ENCODE measurements at places on chromosomes 5 and 9.

- no peak for DNase-seq
Observed at GRCh38 chr5:96381526-96381925, 51.5 kb downstream of the PCSK1 start.

DNA sequence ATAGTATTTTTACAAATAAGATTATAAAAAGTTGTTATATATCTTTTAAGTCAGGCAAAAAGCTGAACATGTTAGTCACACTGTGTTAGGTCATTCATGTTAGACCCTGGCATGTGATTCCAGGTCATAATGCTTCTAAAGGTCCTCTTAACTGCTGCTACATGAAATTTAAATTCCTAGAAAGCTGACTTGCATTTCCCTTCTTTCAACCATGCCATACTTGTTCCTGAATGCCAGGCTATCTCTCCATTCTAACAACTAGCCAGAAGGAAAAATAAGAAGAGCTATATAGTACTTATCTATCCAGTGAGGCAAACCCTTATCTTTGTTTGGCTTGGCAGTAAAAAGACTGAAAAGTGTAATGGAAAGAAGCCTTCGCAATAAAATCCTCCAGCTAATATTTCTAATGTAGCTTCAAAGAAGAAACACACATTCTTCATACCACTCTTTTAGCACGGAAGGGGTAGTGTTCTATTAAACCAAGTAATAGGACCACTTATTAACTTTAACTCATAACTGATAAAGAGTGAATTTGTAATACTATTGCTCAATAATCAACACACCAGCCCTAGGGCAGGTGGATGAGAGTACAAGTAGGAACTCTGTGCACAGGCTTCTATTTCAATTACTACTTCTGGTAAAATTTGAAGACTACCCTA lies 310.2 kb downstream of the PDE4D start:
- no peak for DNase-seq

DNA sequence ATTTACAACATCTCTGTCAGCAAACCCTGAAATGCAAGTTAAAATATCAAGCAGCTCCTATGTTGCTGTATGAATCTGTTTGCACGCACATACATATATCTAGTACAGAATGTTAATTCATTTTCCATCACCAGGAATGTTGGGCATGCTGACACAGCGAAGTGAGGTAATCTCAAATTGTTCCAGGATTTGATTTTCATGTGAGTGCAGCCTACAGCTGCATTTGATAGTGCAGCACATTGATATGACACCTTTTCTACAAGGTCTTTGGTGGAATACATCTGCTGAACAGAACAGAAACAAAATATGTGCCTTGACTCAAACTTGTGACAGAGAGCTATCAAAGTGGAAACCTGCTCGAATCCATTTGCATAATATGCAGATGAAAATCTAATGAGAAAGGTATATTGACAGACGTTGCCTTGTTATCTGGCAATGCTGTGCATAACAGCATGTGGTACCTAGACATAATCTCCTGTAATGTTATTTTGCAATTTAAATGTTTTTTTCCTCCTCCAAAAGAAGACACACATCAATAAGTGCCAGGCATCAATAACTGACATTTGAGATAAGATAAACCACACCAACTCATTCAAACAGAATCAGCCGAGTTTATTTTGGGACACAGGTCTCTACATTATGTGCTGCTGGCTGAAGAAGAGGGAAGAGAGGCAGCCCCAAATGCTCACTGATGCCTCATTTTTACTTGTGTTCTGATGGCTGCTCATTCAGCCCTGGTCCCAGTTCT lies 512.2 kb downstream of the ZNF608 start:
- no peak for DNase-seq

- DNase-seq, result no peak
Observed at GRCh38 chr9:32574858-32575257, 1.9 kb upstream of the NDUFB6 start.

- DNase-seq, result no peak
Observed at GRCh38 chr5:29054282-29054681, 2015.9 kb upstream of the CDH9 start.

All from AG08395 (cell line).